Effector CD8-positive, alpha-beta T cell (primary cell): ENCODE measurements at places on chromosomes 13 and 19.

GRCh38 chr19:34225659-34226015, 28.7 kb upstream of the GARRE1 start:
- no peak for DNase-seq

DNA sequence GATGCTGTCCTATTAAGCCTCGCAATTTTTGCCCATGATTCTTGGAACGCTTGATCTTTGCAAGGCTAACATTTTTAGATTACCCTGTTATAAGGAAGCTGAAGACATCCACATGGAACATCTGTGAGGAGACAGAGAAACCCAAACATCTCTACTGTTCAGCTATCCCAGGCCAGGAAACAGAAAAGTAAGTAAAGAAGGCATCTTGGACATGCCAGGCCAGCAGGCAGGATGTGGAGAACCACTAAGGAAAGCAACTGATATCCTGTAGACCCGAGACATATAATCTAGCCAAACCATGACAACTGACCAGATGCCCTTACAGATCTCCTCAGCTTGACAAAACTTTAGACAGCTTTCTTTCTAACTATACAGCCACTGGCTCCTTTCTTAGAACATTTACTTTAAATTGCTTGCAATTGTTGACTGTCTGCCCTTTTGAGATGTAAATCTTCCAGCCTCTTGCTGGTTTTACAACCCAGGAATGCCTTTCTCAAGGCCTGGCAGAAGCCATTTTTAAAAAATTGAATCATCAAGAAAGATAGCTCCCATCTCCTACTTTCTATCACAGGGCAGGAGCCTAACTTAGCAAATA, 255.8 kb upstream of the DACH1 start:
- DNase-seq = no peak

- DNase-seq = no peak
These were observed 30.8 kb upstream of the PEPD start for GRCh38 chr19:33552191-33552927.

DNA sequence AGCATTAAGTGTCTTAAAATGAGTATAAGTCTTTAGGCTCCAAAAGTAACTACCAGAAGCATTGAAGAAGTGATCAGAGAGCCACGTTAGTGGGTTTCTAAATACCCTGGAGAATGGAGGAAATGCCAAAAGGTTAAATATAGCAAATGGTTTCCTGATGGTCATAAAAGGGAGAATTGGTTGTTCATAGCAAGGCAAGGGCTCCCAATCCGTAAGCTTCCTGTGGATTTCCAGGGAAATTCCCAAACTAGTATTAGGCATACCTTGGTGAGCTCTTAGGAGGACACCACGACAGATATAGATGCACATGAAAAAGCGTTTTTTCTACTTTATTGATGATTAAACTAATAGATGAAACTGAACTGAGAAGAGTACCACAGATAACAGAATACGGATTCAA, 410.9 kb downstream of the FOXO1 start:
- DNase-seq = no peak

DNA sequence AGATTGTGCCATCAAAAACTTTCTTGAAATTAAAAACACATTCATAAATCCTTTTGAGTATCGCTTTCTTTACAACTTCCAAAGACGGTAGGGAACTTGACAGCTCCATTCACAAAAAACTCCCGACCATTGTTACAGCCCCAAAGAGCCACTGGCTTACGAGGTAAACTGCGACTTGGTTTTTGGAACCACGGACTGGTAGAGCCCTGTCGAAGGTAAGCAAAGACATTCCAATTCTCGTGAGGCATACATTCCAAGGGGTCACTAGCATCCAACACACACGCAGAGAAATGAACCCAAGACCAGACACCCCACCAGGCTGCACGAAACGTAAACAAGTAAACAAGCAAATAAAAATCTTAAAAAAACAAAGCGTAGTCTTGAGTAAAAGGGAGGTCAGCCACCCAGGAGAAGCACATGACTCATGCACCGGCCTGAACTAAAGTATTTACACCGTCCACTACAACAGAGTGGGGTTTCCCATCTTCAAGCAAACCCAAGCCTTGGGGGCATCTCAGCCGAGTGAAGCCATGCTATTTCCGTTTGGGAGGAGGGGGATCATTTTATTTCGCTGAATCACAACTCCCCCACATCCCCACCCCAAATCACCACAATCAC, 1.4 kb downstream of the BRD4 start:
- DNase-seq = no peak
